Activated CD4-positive, alpha-beta T cell treated with anti-CD3 and anti-CD28 coated beads for 24 hours (primary cell): ENCODE measurements at places on chromosomes 11 and 22.

DNA sequence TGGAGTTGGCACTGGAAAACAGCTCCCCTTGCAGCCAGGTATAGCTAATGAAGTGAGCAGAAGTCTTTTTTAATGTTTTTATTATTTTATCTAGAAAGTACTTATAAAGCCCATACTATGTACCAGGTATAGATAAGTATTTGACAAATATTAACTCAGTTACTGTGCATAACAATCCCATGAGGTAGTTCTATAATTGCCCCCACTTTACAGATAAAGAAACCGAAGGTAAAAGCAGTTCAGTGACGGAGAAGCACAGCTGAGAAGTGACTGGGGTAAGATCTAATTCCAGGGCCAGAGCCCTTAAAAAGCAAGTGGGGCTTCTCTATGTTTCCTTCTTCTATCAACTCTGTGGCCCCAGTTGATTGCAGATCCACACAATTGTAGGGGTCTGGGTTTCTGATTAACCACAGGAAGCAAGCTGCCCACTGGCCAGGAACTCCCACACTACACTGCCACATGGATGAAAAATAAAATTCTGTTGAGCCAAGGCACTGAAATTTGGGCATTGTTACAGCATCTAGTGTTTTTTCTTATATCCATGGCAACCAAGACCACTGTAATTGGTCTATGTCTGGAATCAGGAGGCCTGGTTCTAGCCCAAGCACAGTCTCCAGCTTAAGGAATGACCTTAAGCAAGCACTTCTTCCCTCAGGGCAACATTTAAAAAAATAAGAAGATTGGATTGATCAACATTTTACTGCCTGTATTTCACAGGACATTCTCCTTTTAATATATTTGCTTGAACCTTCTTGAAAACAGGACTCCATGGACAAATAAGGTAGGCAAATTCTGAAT, 55.3 kb upstream of the TEAD1 start:
- DNase-seq = no peak

DNA sequence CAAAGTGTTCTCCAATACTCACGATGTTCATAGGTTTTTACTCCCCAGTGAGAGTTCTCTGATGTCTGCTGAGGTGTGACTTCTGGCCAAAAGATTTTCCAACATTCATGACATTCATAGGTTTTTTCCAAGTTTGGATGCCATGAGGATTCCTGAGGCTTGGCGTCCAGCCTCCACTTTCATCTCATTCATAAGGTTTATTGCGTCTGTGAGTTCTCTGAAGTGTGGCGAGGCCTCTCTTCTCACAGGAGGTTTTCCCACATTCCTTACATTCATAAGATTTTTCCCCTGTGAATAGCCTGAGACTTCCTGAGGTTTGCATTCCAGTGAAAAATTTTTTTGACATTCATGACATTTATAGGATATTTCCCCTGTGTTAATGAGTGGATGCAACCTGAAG, 1014.1 kb downstream of the LRRC4C start:
- no peak for DNase-seq

DNA sequence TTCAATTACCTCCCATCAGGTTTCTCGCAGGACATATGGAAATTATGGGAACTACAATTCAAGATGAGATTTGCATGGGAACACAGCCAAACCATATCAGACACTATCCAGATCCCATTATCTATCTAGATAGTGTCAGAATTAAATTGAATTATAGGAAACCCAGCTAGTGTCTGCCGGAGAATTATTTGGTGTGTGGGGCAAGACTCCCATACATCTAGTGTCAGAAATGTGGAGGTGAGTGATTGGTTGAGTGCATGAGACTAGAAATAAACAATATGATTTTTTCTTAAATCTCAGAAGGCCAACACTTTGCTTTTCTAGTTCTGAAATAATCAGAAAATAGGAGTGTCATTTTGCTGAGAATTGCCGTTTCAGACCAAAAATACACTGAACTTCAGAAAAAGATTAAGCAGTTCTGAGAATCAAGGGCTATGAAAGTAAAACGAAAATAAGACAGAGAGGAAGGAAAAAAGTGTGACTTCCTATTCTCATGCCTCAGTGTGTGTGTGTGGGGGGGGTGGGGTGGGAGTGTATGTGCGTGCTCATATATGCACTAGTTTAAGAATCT, 21.3 kb downstream of the CASP12 start:
- DNase-seq = no peak

- no peak for DNase-seq
Measured at GRCh38 chr11:37552284-37552683, 954.2 kb upstream of the RAG2 start.

DNA sequence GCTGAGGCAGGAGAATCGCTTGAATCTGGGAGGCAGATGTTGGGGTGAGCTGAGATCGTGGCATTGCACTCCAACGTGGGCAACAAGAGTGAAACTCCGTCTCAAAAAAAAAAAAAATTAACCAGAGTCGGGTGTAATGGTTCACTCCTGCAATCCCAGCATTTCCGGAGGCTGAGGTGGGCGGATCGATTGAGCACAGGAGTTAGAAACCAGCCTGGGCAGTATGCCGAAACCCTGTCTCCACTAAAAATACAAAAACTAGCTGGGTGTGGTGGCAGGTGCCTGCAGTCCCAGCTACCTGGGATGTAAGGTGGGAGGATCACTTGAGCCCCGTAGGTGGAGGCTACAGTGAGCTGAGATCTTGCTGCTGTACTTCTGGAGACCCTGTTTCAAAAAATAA, 1.5 kb downstream of the RANGAP1 start:
- no peak for DNase-seq

GRCh38 chr11:95999711-96000406, 76.0 kb upstream of the MTMR2 start:
- no peak for DNase-seq

DNA sequence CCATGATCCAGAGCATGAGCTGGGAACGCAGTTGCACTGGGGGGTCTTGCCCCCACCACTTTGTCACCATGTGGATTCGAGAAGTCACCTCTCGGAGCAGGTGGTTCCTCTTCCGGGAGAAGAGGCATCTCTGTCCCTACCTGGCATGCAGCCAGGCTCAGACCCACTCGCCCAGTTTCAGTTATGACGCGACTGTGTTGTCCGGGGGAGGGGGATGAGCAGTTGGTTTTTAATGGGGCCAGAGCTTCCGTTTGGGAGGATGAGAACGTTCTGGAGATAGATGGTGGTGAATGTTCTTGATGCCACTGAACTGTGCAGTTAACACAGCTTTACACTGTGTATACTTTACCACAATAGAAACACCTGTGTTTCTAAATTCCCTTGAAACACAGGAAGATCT, 41.5 kb downstream of the DHCR7 start:
- no peak for DNase-seq
